ENCODE measurements at places on chromosomes 2 and 18. TPM values are rescaled to one million over a fixed set of nuclear protein-coding genes. Genes with fewer than 3 reads are reported as not detected.

GRCh38 chr2:30040147-30040546 lies 106.7 kb upstream of the YPEL5 start:
- no peak for DNase-seq

DNA sequence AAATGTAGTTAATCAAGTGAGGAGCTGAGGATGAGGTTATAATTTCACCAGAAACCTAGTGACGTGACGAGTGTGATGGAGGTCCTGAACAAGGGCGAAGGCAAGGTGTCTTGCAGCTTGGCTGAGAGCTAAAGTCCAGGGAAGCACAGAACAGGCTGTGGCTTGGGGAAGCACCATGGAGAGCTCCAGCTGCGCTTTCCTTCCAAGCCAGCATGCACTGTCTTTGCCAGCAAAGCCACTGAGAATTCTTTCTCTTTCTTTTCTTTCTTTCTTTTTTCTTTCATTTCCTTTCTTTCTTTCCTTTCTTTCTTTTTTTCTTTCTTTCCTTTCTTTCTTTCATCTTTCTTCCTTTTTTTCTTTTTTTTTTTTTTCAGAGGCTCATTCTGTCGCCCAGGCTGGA lies 239.3 kb downstream of the FBXO15 start:
- peak; percentile 38 for DNase-seq

ARHGAP25 gene
- total RNA-seq = 6.2 TPM

DNA sequence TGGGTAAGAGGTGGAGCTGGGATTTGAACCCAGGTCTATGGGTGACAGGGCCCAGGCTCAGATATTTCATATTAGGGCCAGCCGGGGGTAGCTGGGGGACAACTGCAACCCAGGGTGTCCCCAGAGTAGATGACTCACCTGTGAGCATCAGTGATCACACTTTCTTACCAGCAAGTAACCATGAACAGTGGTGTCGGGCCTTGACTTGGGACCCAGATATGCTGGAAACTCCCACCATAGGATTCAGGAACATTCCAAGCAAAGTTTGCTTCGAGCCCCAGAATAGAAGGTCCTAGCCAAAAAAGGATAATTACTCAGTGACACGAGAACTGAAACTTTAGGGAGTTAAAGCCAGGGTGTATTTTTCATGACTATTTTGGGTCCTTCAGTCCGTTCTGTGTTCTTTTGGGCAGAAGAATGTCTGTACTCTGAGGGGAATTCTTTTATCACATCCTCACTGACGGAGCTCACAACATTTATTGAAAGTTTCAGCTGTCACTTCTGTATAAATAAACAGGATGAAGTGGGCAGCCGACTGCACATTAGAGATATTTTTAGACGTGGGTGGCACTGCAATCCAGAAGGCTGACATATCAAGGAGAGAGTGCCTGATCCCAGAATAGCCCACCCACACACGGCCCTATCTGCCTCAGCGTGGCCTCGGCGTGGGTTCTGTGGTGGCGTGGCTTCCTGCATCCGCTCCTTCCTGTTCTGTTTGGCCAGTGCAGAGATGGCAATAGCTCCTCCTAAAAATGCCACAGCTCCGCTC lies 45.6 kb downstream of the RAMP1 start:
- DNase-seq = no peak

MCM6 gene
- total RNA-seq = 32.3 TPM

GRCh38 chr2:871926-872680 lies 78.5 kb upstream of the SNTG2 start:
- DNase-seq = no peak

DNA sequence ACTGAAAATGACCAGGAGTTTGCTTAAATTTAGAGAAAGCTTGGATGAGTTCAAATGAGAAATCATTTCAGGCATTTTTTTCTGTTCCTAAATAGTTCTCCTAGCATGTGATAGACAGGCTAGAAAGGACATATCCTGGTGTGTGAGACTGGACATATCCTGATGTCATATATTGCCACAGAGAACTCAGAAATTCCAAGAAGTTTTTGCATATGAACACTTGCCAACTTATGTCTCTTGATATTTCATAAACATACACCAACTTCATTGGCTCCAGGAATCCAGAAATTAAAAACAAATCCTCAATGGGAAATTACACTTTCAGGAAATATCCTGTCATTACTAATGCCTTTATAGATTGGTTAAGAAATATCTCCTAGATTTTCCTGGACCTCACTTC lies 2.9 kb upstream of the SERPINB4 start:
- no peak for DNase-seq

- no peak for DNase-seq
These were observed 141.6 kb downstream of the UBE2E3 start for GRCh38 chr2:181121996-181122395.

DNA sequence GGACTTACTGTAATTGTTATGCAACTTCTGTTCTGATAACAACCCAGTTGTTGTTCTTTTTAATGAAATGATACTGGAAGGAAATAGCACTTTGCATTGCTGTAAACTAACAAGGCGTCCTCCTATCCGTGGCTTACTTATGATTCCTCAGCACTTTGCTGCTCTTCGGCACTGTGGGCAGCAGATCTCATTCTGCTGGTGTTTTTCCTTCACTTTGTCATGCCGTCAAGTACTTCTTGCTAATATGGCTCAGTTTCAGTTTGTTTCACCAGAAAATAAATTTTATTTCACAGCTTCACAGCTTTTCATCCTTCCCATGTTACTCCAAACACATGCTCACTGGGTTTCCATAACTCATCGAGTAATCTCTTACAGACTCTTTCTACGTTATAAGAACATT lies 289.3 kb downstream of the MEIS1 start:
- DNase-seq = no peak

SKOR2 gene
- total RNA-seq = 0.43 TPM

Measured in testis (tissue), 5 donors.